ENCODE measurements at places on chromosomes 6 and 20. TPM values are rescaled to one million over a fixed set of nuclear protein-coding genes. Genes with fewer than 3 reads are reported as not detected.

DNA sequence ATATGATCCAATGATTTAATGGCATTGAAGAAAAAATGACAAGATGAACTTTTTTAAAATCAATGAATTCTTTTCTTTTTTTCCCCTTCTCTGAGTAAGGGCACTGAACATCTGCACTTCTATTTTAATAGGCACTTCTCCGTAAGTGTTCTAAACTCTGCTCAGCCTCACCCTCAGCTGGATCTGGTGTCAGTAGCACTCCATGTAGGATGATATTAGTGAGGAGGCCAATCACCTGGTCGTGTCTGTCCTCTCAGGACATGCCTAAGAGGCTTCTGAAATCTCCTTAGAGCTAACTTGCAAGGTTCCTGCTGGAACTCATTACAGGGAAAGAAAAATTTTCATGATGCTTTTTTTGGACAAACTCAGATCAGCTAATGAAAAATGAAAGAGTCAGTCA lies 148.6 kb upstream of the MLIP start:
- DNase-seq = no peak

PXDC1 gene
- total RNA-seq = 33.0 TPM

DNA sequence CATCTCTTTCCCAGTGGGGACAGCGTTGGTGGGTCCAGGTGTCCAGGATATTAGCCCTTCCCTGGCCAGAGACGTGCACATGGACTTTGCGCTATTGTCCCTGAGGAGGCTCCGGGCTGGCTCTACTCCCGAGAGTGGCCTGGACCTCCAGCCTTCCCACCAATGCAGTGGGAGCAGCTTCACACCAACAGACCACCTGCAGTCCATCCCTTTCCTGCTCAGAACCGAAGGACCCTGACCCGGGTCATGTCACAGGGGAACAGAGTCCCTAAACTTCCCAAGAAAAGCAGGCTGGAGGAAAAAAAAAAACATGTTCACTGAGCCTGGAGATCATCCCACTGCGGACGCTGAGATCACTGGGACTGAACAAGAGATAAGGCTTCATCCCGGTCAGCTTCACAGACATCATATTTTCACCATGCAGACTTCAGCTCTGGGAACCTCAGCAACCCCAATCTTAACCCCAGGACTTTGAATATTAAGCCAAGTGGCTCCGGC lies 18.3 kb downstream of the ZMYND8 start:
- DNase-seq = no peak

- DNase-seq = peak; percentile 58
Measured at GRCh38 chr6:130740308-130740707, 86.9 kb upstream of the SMLR1 start.

DNA sequence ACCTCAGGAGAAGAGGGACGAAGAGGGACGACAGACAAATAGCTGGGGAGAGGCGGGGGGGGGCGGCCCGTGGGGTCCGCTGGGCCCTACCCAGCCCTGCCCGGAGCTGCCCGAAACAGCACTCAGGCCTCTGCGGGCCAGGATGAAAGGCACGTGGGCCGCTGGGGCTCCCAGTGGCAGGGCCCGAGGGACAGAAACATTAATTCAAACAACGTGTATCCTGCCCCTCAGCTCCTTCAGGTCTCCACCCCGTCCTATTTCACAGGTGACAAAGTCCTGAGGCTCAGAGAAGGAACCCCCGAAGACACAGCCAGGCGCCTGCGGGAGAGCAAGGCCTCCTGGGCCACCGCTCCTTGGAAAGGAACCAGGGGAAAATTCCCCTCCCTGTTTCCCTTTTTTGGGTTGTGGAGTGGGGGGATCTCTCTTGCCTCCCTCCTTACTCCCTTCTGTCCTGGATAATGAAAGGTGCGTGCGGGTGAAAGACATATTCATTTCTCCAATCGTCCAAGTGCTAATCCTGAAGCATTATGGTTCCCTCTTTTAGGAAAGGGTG lies 93.3 kb downstream of the RNASET2 start:
- no peak for DNase-seq

- DNase-seq = no peak
Measured at GRCh38 chr6:100806296-100806695, 74.8 kb downstream of the ASCC3 start.

CDSN gene
- total RNA-seq = 0.88 TPM

HTR1E gene
- not detected for total RNA-seq

SPATA25 gene
- 0.44 TPM for total RNA-seq

All from foreskin keratinocyte (primary cell).